ENCODE measurements at places on chromosomes 2 and 18. TPM values are rescaled to one million over a fixed set of nuclear protein-coding genes. Genes with fewer than 3 reads are reported as not detected.

The MYCN gene
- total RNA-seq: not detected

The FER1L5 gene
- 0.30 TPM for total RNA-seq

The ATG16L1 gene
- total RNA-seq: 16.4 TPM

The CYS1 gene
- 0.30 TPM for total RNA-seq

The MAL gene
- total RNA-seq: not detected

The PRSS56 gene
- total RNA-seq: not detected

The PDCD1 gene
- not detected for total RNA-seq

The SLC9A4 gene
- total RNA-seq: not detected

The TWIST2 gene
- 134 TPM for total RNA-seq

The TM4SF20 gene
- total RNA-seq: not detected

The GPR75 gene
- total RNA-seq: 0.67 TPM

The IL1A gene
- not detected for total RNA-seq

The CPS1 gene
- total RNA-seq: 18.5 TPM

The PROKR1 gene
- not detected for total RNA-seq

The ASXL3 gene
- 0.45 TPM for total RNA-seq

The PIAS2 gene
- 8.1 TPM for total RNA-seq

The REEP1 gene
- total RNA-seq: 0.67 TPM

The CHPF gene
- 94.3 TPM for total RNA-seq

The CABYR gene
- 6.7 TPM for total RNA-seq

All from bronchus fibroblast of lung (primary cell).